ENCODE measurements at places on chromosomes 2 and 18. TPM values are rescaled to one million over a fixed set of nuclear protein-coding genes. Genes with fewer than 3 reads are reported as not detected.

DNA sequence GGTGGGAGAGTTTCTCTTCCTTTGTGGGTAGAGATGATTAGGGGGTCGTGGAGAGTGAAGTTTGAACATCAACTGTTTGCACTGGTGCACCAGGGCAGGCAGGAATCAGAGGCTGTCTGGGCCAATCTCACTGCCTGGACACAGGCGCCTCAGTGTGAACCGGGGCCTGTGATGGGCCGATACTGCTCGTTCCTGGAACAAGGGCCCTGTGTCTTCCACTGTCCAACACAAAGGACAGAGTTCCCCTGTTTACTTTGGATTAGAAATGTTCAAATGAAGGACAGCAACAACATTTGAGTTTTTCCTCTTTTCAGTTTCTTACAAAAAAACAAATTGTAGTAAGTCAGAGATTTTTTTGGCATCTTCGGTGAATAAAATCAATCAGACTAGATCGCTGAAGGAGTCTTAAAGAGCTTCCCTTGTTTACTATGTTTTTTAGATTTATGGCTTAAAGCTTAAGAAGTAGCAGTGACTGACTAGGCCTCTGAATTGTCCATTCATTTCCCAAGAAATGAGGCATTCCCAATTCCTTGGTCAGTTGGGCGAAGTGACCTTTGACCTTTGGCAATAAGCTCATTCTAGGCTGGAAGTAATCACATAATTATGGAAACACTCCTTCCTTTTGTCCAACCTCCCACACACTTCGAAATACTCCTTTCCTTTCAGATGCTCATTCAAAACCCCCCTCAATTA, 11.6 kb upstream of the TGFA start:
- no peaks in the 10 kb centered on the region for H3K4me1 ChIP-seq
- no peaks in the 10 kb centered on the region for H3K36me3 ChIP-seq
- H3K27ac ChIP-seq: no peak overlapping the region
- no peak for DNase-seq

DNA sequence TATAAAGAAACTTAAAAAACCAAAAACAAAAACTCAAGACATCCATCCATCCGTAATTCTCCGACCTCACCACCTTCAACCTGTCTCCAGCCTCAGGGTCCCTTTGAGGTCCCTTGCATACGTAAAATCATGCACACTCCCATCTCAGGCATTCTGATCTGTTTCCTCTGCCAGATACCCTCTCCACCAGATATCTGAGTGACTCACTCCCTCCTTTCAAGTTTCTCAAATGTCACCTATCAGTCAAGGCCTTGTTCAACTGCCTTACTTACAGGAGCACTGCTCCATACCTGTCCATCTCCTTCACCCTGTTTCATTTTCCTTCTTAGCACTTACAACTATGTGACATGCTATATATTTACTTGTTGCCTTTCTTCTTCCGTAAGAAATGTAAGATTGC, 369.3 kb downstream of the NBAS start:
- peaks cover 12% of the 10 kb centered on the region for H3K36me3 ChIP-seq
- H3K27ac ChIP-seq: no peak overlapping the region
- no peak overlapping the region for H3K4me3 ChIP-seq
- no peaks in the 10 kb centered on the region for H3K4me1 ChIP-seq
- DNase-seq: no peak

GRCh38 chr18:61957801-61958516, 65.2 kb upstream of the RNF152 start:
- H3K27ac ChIP-seq: no peak overlapping the region
- DNase-seq: no peak
- H3K4me3 ChIP-seq: no peak overlapping the region
- H3K36me3 ChIP-seq: no peaks in the 10 kb centered on the region

DNA sequence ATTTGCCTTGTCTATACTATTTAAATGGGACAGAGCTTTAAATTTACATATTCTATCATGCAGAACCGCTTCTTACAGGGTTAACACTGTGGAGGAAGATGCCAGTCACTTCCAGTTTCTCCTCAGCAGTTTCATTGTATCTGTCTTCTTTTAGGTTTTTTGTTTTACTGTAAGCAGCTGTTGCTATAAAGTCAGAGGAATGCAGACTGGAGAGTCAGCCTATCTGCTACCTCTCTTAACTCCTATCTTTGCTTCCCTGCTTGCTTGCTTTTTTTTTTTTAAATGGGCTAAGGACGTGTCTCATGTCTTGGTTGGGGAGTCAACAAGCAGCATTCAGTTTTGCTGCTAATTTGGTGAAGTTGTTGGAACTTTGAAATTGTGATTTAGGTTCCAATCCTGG, 8.9 kb downstream of the EPC2 start:
- H3K36me3 ChIP-seq: no peaks in the 10 kb centered on the region
- no peaks in the 10 kb centered on the region for H3K27me3 ChIP-seq
- H3K4me3 ChIP-seq: no peak overlapping the region
- no peak for DNase-seq

GRCh38 chr18:23712445-23712844, 23.2 kb downstream of the LAMA3 start:
- DNase-seq: no peak
- H3K4me3 ChIP-seq: no peak overlapping the region
- H3K4me1 ChIP-seq: peaks cover 13% of the 10 kb centered on the region
- H3K27ac ChIP-seq: no peak overlapping the region

- H3K27me3 ChIP-seq: no peaks in the 10 kb centered on the region
- no peaks in the 10 kb centered on the region for H3K4me1 ChIP-seq
- H3K27ac ChIP-seq: no peak overlapping the region
- no peak overlapping the region for H3K4me3 ChIP-seq
Observed at GRCh38 chr2:158998551-158999248, 30.3 kb downstream of the TANC1 start.

DNA sequence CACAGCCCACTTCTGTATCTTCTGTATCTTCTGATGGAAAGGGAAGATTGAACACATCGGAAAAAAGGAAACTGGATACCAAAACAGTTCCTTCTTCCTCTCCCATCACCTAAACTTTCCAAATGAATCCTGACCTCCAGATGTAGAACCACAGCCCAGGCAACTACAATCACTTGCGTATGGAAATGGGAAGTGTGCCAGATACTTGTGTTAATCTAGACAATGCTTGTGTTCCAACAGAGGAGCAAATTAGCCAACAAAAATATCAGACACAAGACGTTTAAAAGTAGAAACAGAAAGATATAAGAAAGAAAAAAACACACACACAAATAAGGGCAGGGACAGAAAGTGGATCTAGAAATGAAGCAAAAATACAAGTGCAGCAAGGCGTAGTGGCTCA, 31.4 kb upstream of the DUSP2 start:
- H3K27ac ChIP-seq: no peak overlapping the region
- peaks cover 9% of the 10 kb centered on the region for H3K4me1 ChIP-seq
- DNase-seq: no peak
- no peak overlapping the region for H3K4me3 ChIP-seq
- no peaks in the 10 kb centered on the region for H3K27me3 ChIP-seq

- H3K4me1 ChIP-seq: no peaks in the 10 kb centered on the region
- no peaks in the 10 kb centered on the region for H3K36me3 ChIP-seq
- H3K27ac ChIP-seq: no peak overlapping the region
- no peak for DNase-seq
- no peaks in the 10 kb centered on the region for H3K27me3 ChIP-seq
Observed at GRCh38 chr18:53115876-53116585, 776.0 kb downstream of the DCC start.

DNA sequence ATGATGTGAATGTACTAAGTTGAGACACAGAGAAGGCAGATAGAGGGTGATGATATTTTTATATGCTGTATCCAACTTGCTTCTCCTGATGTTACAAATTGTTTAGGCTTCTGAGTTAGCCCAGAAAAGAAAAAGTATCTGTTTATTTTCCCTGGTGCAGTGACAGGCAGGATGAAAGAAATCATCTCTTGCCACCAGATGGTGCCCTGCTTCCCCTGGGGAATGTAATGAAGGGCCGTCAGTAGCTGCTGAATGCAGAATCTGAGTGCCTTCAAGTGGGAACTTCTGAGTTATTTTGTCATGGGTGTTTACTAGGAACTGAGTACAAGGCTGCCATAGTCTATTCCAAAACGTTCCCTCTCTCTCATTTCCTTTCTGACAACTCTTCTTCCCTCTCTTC, 525.6 kb downstream of the MBD2 start:
- no peaks in the 10 kb centered on the region for H3K27me3 ChIP-seq
- H3K4me1 ChIP-seq: no peaks in the 10 kb centered on the region
- DNase-seq: no peak
- H3K27ac ChIP-seq: no peak overlapping the region

DNA sequence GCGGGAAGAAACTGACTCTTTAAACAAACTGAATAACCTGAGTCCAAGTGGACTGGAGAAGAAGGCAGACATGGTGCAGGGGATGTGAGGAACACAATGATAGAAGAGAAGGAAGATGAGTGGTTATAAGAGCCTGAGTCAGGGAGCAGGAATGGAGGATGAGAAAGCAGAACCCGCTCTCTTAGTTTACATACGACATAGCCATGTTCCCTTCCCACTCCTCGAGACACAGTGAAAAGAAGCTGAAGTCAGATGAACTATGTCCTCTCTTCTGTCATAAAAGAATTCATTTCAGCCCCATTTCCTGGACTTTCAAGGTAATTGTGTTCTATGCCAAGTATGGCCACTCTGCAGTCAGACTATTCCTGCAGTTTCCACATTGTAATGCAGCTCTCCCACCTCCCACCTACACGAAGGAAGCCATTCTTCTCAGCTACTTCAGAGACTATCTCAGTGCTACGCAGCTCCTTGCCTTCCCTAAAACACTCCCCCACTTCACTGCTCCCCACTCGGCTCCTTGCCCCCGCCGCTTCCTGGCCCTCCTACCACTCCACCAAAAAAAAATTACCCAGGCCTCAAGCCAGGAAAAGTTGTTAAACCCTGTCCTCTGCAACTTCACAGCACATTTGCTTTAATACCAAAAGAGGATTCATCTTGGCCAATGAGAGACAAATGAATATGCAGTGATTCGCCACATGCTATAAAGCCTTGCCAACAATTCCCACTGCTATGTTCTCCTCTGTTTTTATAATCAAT, 323.4 kb upstream of the EPHA4 start:
- H3K4me1 ChIP-seq: no peaks in the 10 kb centered on the region
- H3K4me3 ChIP-seq: no peak overlapping the region
- no peaks in the 10 kb centered on the region for H3K36me3 ChIP-seq
- no peak overlapping the region for H3K27ac ChIP-seq
- no peak for DNase-seq
- no peaks in the 10 kb centered on the region for H3K27me3 ChIP-seq

- H3K27ac ChIP-seq: no peak overlapping the region
- H3K36me3 ChIP-seq: no peaks in the 10 kb centered on the region
- H3K27me3 ChIP-seq: no peaks in the 10 kb centered on the region
Observed at GRCh38 chr2:153834662-153835061, 37.1 kb upstream of the GALNT13 start.

DNA sequence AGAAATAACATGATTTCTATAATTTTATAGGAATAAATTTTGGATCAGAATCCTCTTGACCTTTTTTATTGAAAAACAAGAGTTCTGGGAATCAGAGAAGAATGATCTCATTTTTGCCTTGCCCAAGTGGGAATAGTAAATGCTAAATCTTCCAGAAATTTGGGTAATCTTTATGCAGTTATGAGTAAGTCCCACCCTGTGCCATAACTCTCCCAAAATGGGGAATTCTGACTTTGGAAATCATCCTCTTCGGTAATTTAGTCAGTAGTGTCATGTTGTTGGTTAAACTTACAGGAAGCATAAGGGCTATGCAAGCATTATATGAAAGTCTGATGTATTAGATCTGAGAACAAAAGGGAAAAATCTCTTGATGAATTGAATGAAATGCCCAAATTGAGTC, 20.6 kb upstream of the ARHGAP28 start:
- no peak for DNase-seq
- no peak overlapping the region for H3K4me3 ChIP-seq
- no peaks in the 10 kb centered on the region for H3K27me3 ChIP-seq

DNA sequence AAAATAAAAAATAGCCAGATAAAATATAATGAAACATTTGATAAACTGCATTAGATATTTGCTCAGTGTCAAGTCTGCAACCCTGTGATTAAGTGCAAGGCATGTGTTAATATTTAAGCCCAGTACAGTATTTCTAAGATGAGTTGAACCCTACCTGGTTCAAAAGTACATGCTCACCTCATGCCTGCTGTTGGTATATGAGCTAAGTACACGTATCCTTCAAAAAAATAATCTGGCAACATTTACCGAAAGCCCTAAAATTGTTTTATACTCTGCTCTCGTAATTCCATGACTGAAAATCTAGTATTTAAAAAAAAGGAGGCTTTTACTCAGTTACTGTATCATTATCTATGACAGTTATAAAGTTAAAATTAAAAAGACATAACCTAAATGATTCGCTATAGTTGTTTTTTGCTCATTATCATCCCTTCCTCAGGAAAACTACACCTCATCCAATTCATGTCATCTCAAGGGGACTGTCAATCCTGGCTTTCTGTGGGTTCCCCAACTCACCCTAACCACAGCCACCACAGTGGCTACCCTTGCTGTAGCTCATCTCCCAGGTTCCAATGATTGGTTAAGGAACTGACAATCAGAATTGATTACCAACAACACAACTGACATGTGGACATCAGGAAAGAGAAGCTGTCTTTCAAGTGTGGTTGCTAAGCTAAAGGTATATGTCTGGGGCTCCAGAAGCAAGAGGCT, 10.6 kb downstream of the TLK1 start:
- DNase-seq: no peak
- H3K36me3 ChIP-seq: no peaks in the 10 kb centered on the region
- peaks cover 32% of the 10 kb centered on the region for H3K4me1 ChIP-seq
- H3K27ac ChIP-seq: no peak overlapping the region

- H3K4me3 ChIP-seq: no peak overlapping the region
- H3K27me3 ChIP-seq: no peaks in the 10 kb centered on the region
- no peak overlapping the region for H3K27ac ChIP-seq
- no peaks in the 10 kb centered on the region for H3K36me3 ChIP-seq
- no peak for DNase-seq
Observed at GRCh38 chr18:30328839-30329238, 713.7 kb downstream of the DSC3 start.

DNA sequence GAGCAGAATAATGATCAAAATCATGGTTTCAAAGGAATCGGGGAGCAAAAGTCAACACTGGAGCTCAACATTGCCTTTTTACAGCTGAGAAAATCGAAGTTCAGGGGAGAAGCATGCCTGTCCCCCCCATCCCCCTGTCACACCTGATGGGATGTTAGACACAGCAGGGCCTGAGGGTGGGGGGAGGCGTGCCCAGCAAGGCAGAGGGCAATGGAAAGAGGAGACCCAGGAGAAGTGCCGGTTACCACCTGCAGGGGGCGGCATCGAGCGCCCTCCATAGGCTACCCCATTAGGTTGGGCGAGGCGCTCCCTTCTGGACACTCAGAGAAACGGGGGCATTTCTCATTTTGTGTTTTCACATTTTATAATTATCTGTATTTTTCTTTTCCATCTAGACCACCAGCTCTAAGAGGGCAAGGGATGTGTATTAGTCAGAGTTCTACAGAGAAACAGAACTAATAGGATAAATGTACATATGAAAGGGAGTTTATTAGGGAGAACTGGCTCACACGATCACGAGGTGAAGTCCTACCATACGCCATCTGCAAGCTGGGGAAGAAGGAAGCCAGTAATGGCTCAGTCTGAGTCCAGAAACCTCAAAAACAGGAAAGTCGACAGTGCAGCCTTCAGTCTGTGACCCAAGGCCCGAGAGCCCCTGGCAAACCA, 271.3 kb downstream of the LRATD1 start:
- DNase-seq: peak; percentile 39
- no peaks in the 10 kb centered on the region for H3K36me3 ChIP-seq
- H3K4me3 ChIP-seq: no peak overlapping the region
- H3K4me1 ChIP-seq: no peaks in the 10 kb centered on the region

FAM228A gene
- total RNA-seq: 0.20 TPM

ANKRD30B gene
- total RNA-seq: not detected

MROH2A gene
- not detected for total RNA-seq

KIF5C gene
- total RNA-seq: 8.1 TPM

CCDC141 gene
- 30.6 TPM for total RNA-seq

CFAP65 gene
- total RNA-seq: not detected

DTNA gene
- total RNA-seq: not detected

EN1 gene
- total RNA-seq: not detected
